ENCODE measurements at places on chromosomes 2 and 18. TPM values are rescaled to one million over a fixed set of nuclear protein-coding genes. Genes with fewer than 3 reads are reported as not detected.

Gene TWIST2
- 5.3 TPM for total RNA-seq

GRCh38 chr2:141260911-141261310 lies 869.9 kb downstream of the LRP1B start:
- no peak for DNase-seq

- no peak for DNase-seq
These were observed 101.5 kb downstream of the NCOA1 start for GRCh38 chr2:24592441-24593100.

GRCh38 chr2:29192526-29192925 lies 77.3 kb downstream of the CLIP4 start:
- DNase-seq: no peak

DNA sequence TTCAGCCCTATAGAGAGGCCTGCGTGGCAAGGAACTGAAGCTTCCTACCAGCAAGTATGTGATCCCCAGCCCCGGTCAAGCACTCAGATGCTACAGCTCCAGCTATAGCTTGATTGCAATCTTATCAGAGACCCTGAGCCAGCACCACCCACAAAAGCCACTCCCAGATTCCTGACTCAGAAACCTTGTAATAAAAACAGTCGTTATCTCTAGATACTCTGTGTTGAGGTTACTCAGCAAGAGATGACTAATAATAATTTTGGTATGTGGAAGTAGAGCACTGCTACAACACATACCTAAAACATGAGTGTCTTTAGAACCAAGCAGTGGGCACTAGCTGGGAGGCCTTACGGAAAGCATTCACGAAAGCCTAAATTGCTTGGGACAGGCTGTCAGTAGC lies 216.9 kb downstream of the UXS1 start:
- DNase-seq: no peak

- DNase-seq: peak; percentile 10
These were observed 120.0 kb upstream of the THSD7B start for GRCh38 chr2:136645236-136645828.

DNA sequence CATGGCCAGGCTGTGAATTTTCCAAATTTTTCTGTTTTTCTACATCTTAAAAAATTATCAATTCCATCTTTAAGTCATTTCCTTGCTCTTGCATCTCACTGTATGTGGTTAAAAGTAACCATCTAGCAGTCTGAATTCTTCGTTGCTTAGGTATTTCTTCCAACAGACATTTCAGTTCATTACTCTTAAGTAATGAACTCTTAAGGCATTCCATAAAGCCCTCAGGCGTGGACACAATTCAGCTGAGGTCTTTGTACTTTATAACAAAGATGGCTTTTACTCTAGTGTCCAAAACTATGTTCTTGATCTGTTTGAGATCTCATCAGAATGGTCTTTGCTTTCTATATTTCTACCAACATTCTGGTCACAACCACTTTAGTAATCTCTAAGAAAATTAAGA lies 253.9 kb upstream of the GCFC2 start:
- no peak for DNase-seq

GRCh38 chr2:3459185-3460015 lies 59.9 kb downstream of the ADI1 start:
- peak; percentile 29 for DNase-seq

GRCh38 chr2:238728330-238729260 lies 119.3 kb upstream of the TWIST2 start:
- no peak for DNase-seq

Gene KANSL1L
- 128 TPM for total RNA-seq

DNA sequence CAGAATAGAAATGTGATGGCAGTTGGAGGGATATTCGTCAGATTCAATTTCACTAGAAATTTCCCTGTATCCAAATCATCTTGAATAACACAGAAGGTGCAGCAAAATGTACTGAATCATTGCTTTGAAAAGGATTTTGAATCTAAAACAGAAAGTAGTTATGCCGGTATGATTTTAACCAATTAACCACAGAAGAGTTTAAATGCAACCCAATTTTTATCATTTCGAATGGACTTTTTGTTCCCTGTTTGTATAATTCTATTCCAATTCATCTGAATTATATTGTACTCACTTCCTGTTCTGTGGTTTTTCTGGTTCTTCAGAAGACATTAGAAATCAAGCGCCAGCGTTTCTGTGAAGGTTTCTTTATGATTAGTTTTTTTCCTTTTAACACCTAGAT lies 190.4 kb downstream of the MYO3B start:
- no peak for DNase-seq

- DNase-seq: no peak
These were observed 124.2 kb upstream of the CELF4 start for GRCh38 chr18:37689841-37690240.

GRCh38 chr2:233051241-233052149 lies 8.6 kb upstream of the INPP5D start:
- DNase-seq: no peak

DNA sequence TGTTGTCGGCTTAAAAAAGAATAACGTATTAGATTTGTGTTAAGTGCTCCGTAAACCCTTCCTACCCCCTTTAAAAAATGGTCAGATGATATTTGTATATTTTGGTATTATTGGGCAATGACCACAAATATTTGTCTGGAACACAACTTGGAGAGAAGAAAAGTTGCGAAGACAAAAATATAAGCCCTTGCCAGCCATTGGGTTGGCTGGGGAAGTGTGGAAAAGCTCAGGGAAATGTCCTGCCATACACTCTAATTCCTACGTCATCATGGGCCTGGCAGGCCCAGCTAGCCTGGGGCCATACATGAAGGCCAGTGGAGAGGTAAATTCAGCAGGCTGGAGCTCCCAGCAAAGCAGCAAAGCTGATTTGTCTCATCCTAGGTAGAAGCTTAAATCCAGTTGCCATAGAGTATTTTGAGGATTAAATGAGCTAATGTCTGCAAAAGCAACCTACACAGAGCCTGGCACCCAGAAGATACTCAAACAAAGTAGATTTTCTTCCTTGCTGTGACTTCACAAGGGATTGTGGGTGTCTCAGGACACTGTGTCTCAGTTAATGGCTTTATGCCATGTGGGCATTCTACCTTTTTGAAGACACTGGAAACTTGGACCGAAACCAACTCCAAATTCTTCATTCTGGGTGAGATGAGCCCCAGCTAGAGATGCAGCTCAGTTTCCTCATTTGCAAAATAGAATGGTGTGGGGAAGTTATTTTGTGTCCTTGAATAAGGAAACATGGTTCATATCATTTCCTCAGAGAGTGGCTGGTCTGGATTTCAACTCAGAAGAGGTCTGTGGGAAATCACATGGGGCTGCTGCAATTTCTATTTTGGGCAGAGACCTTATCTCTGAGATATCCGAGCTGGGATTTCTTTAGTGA lies 87.9 kb upstream of the MAP4K3 start:
- DNase-seq: no peak

Gene ANKRD29
- total RNA-seq: 11.2 TPM

Gene FEV
- not detected for total RNA-seq

Gene HOXD1
- total RNA-seq: not detected

Gene SF3B6
- 121 TPM for total RNA-seq

- no peak for DNase-seq
These were observed 24.8 kb downstream of the CYRIA start for GRCh38 chr2:16640867-16641266.

- DNase-seq: no peak
These were observed 65.1 kb upstream of the TRIB2 start for GRCh38 chr2:12651641-12652040.

- no peak for DNase-seq
These were observed 42.4 kb downstream of the MRPL35 start for GRCh38 chr2:86241611-86242010.

DNA sequence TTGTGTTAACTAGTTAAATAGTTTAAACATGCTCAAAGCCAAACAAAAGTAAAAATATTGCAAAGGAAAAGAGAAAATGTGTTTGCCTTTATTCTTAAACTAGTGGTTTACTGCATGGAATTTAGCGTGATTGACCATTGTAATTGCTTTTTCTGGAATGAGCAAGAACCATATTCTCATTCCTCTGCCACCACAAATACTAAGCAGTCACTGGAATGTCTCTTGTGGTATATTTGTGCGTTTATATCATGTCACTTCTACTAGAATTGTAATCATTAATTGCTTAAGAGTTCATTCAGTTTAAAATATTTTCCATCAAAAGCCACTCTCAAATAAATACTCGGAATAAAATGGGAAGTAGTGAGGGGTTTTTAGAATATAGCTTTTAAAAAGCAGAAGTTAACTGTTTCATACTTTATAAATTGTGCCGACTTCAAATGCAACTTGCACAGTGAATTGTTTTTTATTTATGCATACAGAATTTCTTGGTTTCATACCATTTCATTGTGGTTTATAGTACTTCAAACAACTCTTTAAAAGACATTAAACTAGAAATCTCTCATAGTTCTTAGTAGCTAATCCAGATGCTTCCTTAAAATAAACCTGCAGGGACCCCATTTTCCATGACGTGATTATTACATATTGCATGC lies 288.1 kb downstream of the EPHA4 start:
- DNase-seq: no peak

DNA sequence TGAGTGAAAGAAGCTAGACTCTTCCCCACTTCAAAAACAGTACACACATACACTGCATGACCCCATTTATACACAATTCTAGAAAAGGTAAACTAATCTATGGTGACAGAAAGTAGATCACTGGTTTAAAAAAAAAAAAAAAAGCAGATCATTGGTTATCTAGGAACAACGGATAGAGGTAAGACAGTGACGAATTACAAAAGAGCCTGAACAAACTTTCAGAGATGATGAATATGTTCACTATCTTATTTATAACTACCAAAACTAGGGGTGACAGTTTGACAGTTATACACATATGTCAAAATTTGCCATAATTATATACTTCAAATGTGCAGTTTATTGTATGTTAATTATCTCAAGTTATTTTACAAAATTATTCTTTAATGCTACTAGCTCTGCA lies 27.5 kb downstream of the MAP3K2 start:
- no peak for DNase-seq

DNA sequence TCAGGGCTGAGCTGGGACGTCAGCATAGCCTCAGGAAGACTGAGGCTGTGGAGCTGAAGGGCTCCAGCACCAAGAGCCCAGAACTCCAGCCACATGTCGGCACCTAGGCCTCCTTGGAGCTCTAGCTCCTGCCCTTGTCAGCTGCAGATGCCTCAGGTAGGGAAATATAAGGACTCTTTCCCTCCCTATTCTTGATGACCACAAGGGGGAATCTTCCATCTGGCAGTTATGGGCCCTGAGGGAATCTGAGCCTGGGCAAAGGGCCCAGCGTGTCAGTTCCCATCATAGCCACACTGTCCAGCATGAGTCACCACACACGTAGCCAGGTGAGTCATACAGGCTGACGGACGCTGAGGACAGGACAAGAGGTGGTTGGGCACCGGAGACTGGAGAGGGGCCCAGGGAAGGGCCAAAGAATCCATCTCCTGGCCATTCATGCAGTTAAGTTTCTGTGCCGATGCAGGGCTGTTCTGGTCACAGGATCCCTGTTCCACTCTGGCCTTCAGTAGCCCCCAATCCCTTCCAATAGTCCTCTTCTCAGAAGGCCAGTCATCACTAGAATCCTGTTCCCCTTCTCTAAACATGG lies 1.8 kb downstream of the MPV17 start:
- peak; percentile 66 for DNase-seq

Gene STARD6
- total RNA-seq: not detected

Gene REG1B
- not detected for total RNA-seq

Gene TCF23
- not detected for total RNA-seq

DNA sequence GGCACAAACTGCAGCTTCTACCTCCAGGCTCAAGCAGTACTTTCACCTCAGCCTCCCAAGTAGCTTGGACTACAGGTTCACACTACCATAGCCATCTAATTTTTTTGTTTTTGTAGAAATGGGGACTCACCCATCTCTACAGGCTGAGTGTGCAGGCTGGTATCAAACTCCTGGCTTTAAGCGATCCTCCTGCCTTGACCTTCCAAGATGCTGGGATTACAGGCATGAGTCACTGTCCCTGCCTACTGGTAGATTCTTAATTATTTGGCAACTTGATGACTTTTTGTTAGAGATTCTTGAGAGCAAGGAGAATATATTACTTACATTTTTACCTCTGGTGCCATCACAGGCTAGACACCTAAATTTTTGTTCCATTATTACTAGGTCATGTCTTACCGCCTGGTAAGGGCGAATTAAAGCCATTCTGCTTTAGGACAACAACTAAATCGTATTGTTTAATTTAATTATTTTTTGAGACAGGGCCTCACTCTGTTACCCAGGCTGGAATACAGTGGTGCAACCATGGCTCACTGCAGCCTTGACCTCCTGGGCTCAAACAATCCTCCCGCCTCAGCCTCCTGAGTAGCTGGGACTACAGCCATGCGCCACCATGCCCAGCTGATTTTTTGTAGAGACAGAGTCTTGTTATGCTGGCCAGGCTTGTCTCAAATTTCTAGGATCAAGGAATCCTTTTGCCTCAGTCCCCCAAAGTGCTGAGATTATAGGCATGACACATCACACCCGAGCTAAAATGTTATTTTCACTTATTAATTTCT lies 15.7 kb downstream of the DYNC1I2 start:
- DNase-seq: no peak

GRCh38 chr2:113930448-113930847 lies 40.6 kb downstream of the ACTR3 start:
- no peak for DNase-seq

DNA sequence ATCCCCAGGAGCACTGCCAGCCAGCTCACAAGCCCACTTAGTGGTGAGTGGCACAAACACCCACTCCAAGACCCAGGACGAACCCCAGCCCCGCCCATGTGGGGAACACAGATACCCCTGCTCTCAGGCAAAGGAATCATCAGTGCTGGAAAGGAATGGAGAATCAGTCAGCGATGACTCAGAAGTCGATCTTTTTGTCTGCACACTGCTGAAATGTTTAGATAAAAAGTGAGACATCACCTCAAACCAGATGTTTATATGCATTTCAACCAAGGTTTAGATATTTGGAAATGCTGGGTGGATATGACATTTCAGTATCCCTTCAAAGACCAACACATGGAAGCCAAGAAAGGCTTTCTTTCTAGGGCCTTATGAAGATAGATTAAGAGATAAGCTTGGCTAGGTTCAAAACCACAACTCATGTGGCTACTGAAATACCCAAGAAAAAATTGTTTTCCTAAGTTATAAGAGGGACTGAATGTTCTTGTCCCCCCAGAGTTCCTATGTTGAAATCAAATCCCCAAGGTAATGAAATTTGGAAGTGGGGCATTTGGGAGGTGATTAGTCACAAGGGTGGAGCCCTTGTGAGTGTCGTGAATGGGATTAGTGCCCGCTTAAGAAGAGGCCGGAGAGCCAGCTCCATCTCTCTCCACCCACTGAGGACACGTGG lies 43.7 kb downstream of the POU3F3 start:
- no peak for DNase-seq
